ENCODE measurements at places on chromosomes 13 and 19. TPM values are rescaled to one million over a fixed set of nuclear protein-coding genes. Genes with fewer than 3 reads are reported as not detected.
A peak's percentile ranks its signal among the peaks of the same experiment; 100 is the strongest.

The DCT gene
- 0.10 TPM for total RNA-seq

The SYCN gene
- not detected for total RNA-seq

DNA sequence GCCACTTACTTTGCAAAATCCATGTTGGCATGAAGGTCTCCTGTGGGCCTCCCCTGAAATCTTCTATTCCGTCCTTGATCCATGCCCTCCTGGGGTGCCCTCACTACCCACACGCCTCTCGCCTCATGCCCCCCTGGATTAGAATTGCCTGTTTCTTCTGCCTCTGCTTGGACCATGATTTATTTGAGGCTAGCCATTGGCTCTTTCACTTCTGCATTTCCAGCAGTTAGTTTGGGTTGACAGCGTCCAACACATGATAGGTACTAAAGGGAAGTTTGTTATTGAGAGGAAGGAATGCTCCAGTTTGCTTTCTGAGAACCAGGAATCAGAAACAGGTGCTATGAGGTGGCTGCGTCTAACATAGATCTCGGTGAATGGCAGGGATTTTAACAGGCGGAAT is 30.5 kb upstream of the TPTE2 start:
- DNase-seq = no peak

DNA sequence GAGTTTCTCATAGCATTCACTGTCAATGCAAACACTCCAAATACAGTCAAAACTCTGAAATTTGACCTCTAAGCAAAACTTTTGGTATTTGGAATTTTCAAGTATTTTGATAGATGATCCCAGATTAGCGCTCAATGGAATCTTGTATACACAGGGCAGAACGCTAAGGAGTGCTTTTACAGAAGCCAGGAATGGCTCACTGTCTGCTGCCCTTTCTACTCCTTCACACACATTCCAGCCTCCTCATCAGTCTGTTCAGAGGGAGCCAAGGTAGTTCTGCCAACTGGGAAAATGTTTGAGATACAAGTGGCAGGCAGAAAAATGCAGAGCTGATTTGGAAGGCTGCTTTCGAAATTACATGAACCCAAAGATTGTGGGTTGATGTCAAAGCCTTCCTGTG is 4.4 kb upstream of the STARD13 start:
- no peak for DNase-seq

The KIR3DL2 gene
- 0.17 TPM for total RNA-seq

- no peak for DNase-seq
These were observed 4.8 kb downstream of the TSKS start for GRCh38 chr19:49758292-49758691.

DNA sequence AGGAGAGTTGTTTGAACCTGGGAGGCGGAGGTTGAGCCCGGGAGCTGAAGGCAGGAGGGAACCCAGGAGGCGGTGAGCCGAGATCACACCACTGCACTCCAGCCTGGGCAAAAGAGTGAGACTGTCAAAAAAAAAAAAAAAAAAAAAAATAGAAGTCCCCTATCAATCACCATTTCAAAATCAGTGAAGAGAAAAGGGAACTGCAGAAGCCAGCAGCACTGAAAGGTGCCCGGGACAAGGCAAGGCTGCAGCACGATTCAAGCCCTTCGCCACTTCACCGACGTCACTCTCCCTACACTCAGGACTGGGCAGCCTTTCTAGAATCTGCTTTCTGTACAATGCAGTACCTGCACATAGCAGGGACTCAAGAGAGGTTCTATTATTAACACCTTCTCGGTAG is 21.9 kb upstream of the USP12 start:
- DNase-seq = no peak

The LILRA1 gene
- total RNA-seq = not detected

DNA sequence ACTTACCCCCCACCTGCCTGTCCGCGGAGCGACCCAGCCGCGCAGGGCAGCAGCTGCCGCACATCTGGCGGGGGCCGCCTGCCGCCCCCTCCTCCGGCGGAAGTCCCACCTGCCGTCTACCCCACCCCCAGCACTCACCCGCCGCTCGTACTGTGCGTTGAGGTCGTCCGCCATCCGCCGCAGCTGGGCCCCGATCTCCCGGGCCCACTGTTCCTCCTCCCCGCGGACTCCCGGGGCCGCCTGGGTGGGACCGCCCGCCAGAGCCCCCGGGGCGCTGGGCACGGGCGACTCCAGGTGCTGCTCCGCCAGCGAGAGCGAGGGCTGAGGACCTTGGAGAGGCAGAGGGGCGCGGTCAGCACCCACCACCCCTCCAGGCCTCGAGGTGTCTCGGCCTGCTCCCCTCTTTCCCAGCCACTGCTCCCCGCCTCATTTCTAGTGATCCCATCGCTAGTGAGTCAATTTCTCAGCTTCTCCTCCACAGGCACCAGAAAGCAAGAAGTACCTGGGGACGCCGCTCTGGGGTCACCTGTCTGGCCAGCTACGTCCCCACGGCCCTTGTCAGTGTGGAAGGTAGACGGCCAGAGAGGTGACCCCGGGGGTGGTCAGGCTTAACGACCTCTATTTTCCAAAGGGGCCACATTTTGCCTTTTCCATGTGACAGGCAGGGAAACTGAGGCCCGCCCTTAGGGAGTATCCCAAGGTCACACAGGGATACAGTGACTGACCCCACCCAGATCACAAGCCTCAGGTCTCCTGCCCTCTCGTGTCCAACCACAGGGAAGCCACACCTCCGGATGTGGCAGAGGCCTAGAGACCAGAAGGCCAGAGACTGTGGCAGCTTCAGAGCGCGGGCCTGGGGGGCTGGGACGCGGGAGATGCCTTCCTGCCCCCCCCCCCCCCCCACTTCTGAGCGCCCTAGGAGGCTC is 4.3 kb downstream of the BBC3 start:
- DNase-seq = peak; percentile 79

DNA sequence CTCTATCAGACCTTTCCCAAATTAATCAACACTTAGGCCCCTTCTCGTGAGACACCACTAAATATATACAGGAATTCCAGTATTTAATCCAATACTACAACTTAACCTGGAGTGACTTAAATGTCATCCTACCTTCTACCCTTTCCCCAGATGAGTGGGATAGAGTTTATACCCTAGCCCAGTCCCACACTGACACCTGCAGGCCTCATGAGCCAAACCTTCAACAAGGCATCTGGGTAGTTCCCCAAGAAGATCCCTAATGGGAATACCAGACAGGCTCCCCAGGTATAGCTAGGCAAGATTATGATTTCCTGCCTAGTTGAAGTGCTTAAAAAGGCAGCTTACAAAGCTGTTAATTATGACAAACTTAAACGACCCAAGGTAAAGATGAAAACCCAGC is 15.9 kb downstream of the ZNF83 start:
- DNase-seq = no peak

GRCh38 chr13:60213236-60213744 is 49.6 kb upstream of the DIAPH3 start:
- DNase-seq = no peak

- no peak for DNase-seq
These were observed 17.9 kb downstream of the DOCK9 start for GRCh38 chr13:98959786-98960605.

The ZNF563 gene
- 4.1 TPM for total RNA-seq

GRCh38 chr13:72849571-72849970 is 67.6 kb downstream of the PIBF1 start:
- no peak for DNase-seq

- no peak for DNase-seq
These were observed 24.8 kb downstream of the MAST3 start for GRCh38 chr19:18122424-18122823.

- DNase-seq = no peak
These were observed 32.7 kb upstream of the FLT1 start for GRCh38 chr13:28527629-28528028.

Data from activated naive CD4-positive, alpha-beta T cell treated with anti-CD3 and anti-CD28 coated beads for 36 hours (primary cell).